ENCODE measurements at places on chromosomes 2 and 18.

- H3K4me1 ChIP-seq, result no peaks in the 10 kb centered on the region
- no peaks in the 10 kb centered on the region for H3K36me3 ChIP-seq
- no peaks in the 10 kb centered on the region for H3K27me3 ChIP-seq
- no peak overlapping the region for H3K4me3 ChIP-seq
- H3K27ac ChIP-seq, result no peak overlapping the region
Observed at GRCh38 chr2:80670763-80671162, 366.2 kb upstream of the LRRTM1 start.

- H3K4me1 ChIP-seq, result no peaks in the 10 kb centered on the region
- DNase-seq, result no peak
- no peaks in the 10 kb centered on the region for H3K36me3 ChIP-seq
- H3K27ac ChIP-seq, result no peak overlapping the region
Observed at GRCh38 chr18:21215490-21215889, 26.5 kb upstream of the GREB1L start.

GRCh38 chr2:12819103-12819475 lies 102.4 kb downstream of the TRIB2 start:
- H3K4me3 ChIP-seq, result no peak overlapping the region
- no peaks in the 10 kb centered on the region for H3K36me3 ChIP-seq
- H3K27ac ChIP-seq, result no peak overlapping the region
- H3K4me1 ChIP-seq, result no peaks in the 10 kb centered on the region

GRCh38 chr2:111660811-111661210 lies 223.2 kb downstream of the ANAPC1 start:
- H3K36me3 ChIP-seq, result no peaks in the 10 kb centered on the region
- no peak for DNase-seq
- peaks cover 27% of the 10 kb centered on the region for H3K4me1 ChIP-seq
- no peak overlapping the region for H3K4me3 ChIP-seq

DNA sequence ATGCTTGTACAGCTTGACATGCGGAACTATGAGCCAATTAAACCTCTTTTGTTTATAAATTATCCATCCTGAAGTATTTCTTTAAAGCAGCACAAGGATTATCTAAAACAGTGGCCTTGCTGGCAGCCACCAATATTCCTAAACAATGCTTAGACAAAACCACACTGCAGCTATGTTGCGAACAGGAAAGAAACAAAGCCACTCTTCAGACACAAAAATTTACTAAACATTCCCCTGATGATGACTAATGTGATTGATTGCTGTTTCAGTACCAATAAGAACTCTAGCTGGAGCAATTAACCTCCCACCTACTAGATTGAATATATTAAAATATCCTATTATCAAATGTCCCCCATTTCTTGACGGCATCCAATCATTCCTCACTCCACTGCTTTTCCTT lies 325.8 kb upstream of the REG3G start:
- H3K4me3 ChIP-seq, result no peak overlapping the region
- DNase-seq, result no peak
- H3K4me1 ChIP-seq, result no peaks in the 10 kb centered on the region
- no peaks in the 10 kb centered on the region for H3K36me3 ChIP-seq
- H3K27ac ChIP-seq, result no peak overlapping the region

DNA sequence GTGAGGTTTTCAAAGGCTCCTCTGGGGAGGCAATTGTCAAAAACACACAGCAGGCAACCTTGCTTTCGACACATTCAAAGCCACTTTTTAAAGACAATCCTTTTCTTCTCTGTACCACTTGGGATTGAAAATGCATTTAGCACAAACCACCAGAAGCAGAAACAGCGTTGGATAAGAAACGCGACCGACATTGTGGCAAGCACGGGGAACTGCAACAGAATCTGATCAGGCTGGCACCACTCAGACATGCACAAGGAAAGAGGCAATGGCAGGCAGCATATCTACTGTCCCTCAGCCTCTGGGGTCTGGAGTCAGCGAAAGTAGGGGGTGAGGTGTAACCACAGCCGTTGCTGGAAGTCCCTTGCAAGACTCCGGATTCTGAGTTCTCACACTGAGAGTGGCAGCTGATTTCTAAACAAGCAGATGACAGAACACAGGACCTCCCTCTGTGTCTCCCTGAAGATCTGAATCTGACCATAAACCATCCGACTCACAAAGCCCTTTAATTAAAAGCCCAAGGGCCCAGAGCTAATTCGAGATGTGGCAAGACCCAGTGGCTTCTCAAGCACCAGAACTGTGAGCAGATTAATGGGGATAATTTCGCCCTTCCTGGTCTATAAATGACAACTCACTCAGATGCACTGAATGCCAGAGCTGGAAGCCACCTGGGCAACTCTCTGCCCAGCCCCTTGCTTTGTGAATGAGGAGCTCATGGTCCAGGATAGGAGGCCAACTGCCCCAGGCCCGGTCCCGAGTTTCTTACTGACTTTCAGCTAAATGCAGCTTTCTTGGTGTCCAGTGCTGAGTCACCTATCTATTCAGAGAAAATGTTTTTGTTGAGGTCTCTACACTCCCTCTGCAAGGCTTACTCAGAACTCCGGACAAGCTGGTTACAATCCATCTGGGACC lies 29.6 kb downstream of the CYRIA start:
- H3K27ac ChIP-seq, result no peak overlapping the region
- no peak overlapping the region for H3K4me3 ChIP-seq
- peaks cover 3% of the 10 kb centered on the region for H3K4me1 ChIP-seq
- DNase-seq, result no peak
- H3K36me3 ChIP-seq, result no peaks in the 10 kb centered on the region

- no peak overlapping the region for H3K27ac ChIP-seq
- no peak for DNase-seq
- H3K4me3 ChIP-seq, result no peak overlapping the region
Observed at GRCh38 chr2:25190536-25190935, 22.2 kb upstream of the POMC start.

DNA sequence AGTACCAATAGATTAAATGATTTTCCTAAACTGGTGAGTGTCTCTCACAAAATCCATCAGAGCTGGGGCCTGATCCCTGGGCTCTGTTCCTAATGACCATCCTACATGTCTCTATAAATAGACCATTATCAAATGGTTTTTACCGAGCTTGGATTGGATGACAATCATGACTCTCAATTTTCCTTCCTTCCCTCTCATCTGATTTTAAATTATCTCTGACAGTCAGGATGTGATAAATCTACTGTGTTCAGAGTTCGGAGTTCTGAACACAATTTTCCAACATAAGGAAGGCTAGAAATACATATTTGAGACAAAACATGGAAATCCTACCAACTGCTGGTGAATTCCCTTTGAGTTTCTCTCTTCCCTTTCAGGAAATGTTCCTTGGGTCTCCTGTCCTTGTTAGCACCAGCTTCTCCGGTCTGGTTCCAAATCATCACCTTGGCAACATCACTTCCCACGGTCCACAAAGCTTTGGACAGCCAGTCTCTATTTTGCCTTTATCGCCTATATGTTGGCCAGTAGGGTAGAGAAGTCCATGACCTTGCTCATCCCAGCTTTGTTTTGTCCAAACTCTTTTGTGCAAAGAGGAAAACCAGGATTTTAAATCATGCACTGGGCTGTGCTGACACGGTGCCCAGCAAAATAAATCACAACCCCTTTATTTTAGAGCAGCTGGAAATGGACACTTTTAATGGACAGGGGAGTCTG lies 139.6 kb upstream of the ITGA6 start:
- DNase-seq, result no peak
- H3K4me1 ChIP-seq, result peaks cover 9% of the 10 kb centered on the region
- H3K27me3 ChIP-seq, result no peaks in the 10 kb centered on the region

DNA sequence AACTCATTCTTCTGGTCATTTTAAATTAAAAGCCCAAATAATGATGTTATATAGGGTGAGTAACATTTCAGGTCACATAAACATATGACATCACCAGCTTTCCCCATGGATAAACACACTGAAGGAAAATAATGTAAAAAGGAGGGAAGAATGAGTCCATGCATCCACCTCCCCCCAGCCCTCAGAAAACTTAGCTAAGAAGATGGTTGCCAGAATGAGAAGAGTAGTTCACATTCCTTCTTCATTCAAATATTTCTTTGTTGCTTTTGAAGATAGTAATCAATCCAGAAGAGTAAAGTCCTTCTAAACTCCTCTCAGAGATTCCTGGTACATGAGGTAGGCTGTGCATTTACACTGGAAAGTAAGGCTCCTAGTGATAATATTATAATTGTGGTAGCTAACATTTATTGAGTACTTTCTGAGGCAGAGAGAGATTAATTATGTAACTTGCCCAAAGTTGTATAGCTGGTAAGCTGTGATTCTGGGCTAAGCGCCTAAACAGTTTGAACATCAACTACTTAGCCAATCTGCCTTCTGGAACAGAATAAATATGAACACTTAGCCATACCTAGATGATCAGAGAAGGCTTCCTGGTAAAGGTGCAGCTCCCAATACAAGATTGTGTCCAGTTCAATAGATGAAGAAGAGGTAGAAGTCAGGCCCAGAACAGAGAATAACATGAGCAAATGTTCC lies 256.7 kb upstream of the FN1 start:
- no peak for DNase-seq
- H3K4me3 ChIP-seq, result no peak overlapping the region
- no peaks in the 10 kb centered on the region for H3K36me3 ChIP-seq
- H3K27ac ChIP-seq, result no peak overlapping the region

DNA sequence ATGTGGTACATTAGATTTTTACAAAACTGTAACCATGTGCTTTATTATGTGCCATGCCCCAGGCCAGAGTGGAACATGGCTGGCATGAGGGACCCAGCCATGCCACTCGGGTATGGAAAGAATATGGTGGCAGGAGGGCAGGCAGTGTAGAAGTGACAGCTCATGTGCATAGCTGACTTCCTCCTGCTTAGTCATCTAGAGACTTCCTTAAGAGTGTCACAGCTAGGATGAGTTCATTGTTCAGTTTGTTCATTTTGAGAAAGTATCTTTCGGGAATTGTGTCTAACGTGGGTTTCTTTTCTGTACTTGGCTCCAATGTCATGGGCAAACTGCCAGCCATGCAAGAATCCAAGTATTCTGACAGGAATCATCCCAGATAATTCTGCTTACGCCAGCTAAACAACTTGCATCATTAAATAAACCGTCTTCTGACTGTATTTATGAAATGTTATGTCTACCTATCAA lies 94.3 kb upstream of the ITGB6 start:
- H3K4me3 ChIP-seq, result no peak overlapping the region
- H3K27me3 ChIP-seq, result no peaks in the 10 kb centered on the region
- DNase-seq, result no peak
- H3K36me3 ChIP-seq, result peaks cover 23% of the 10 kb centered on the region

DNA sequence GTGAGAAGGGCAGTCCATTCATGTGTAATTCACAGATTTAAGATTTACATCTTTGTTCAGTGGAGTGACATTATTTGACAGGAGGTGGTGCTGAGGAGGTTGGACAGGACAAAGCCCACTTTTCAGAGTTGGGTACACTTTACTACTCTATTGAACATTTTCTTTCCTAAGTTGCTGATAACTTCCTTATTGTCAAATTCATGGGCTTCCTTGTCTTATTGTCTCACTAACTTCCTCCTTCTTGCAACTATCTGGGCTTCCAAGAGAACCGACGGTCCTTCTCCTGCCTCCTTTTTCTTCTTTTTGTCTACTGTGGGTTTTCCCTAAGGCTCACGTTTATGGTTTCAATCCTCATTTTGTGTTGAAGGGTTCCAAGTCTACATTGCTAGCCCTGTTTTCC lies 67.7 kb upstream of the DNMT3A start:
- H3K4me3 ChIP-seq, result no peak overlapping the region
- no peaks in the 10 kb centered on the region for H3K27me3 ChIP-seq
- DNase-seq, result no peak
- H3K4me1 ChIP-seq, result peaks cover 19% of the 10 kb centered on the region
- no peak overlapping the region for H3K27ac ChIP-seq

Measured in thymus (tissue), 14 donors.